Activated T-helper 1 cell treated with anti-CD3 and anti-CD28 coated beads, Interleukin-12 subunit alpha, Interleukin-12 subunit beta, Interleukin-2, Interleukin-4 antibody, amounts not matched to agents 30 ng/mL and 10 ng/mL and 1 ng/mL, durations not matched to agents 14 hours and 24 hours and 36 hours (primary cell): ENCODE measurements at places on chromosomes 7 and 10. TPM values are rescaled to one million over a fixed set of nuclear protein-coding genes. Genes with fewer than 3 reads are reported as not detected.
A peak's percentile ranks its signal among the peaks of the same experiment; 100 is the strongest.

- DNase-seq = no peak
- H3K4me3 ChIP-seq = peak overlapping the region; percentile 88
- H3K27me3 ChIP-seq = no peaks in the 10 kb centered on the region
- peaks cover 25% of the 10 kb centered on the region for H3K4me1 ChIP-seq
Observed at GRCh38 chr10:31030800-31031199, 865 bp downstream of the ZNF438 start.

- no peaks in the 10 kb centered on the region for H3K27me3 ChIP-seq
- DNase-seq = no peak
- peak overlapping the region; percentile 93 for H3K27ac ChIP-seq
- H3K36me3 ChIP-seq = peaks cover 2% of the 10 kb centered on the region
- H3K4me3 ChIP-seq = peak overlapping the region; percentile 71
Observed at GRCh38 chr10:35356725-35357092, 20.4 kb downstream of the CCNY start.

- no peak overlapping the region for H3K27ac ChIP-seq
- no peaks in the 10 kb centered on the region for H3K27me3 ChIP-seq
- peaks cover 5% of the 10 kb centered on the region for H3K4me1 ChIP-seq
- no peak for DNase-seq
Observed at GRCh38 chr7:22111661-22112060, 166.0 kb upstream of the CDCA7L start.

DNA sequence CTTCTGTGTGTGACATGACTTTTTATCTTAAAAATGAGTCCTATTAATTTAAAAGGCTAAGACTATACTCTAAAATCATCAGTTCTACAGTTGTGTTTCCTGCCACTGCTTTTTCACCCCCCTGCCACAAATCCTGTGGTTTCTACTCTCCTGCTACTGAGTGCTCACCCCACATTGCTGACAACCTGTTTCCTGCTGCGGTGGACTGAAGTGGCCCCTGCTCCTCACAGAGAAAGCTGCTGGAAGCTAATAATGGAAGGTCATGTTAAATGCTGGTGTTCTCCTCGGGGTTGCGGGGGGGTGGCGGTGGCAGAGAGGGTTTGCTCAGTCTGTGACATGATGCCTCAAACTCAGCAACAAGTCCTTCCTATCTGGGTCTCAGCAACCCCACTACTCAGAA is 113.2 kb upstream of the INHBA start:
- peaks cover 4% of the 10 kb centered on the region for H3K36me3 ChIP-seq
- no peak overlapping the region for H3K4me3 ChIP-seq
- peaks cover 49% of the 10 kb centered on the region for H3K4me1 ChIP-seq
- H3K27ac ChIP-seq = peak overlapping the region; percentile 32

GRCh38 chr7:80216996-80217842 is 82.6 kb downstream of the GNAI1 start:
- no peak overlapping the region for H3K4me3 ChIP-seq
- H3K27me3 ChIP-seq = no peaks in the 10 kb centered on the region
- no peaks in the 10 kb centered on the region for H3K36me3 ChIP-seq
- H3K4me1 ChIP-seq = no peaks in the 10 kb centered on the region
- H3K27ac ChIP-seq = no peak overlapping the region
- DNase-seq = no peak

GRCh38 chr10:63755441-63755840 is 234.2 kb downstream of the REEP3 start:
- no peaks in the 10 kb centered on the region for H3K4me1 ChIP-seq
- H3K36me3 ChIP-seq = no peaks in the 10 kb centered on the region

Gene TAS2R41
- not detected in 2 replicates for total RNA-seq

DNA sequence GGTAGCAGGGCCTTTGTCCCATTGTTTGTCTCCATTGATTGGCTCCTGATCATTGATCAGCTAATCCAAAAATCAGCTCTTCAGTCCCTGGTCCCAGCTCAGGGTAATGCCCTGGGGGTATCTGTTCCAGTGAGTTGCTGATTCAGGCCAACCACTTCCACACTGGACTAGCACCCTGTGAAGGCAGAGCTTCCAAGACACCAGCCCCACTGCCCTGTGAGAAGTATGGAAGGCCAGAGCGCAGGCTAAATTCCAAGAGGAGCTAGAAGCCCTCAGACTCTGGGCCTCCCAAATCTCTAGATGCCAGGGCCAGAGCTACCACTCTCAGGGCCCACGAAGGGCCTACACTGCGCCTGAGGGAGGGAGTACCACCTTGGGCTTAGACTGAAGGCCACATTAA is 10.4 kb downstream of the TMEM72 start:
- no peak overlapping the region for H3K27ac ChIP-seq
- peaks cover 13% of the 10 kb centered on the region for H3K27me3 ChIP-seq
- no peaks in the 10 kb centered on the region for H3K36me3 ChIP-seq
- H3K4me3 ChIP-seq = no peak overlapping the region
- H3K4me1 ChIP-seq = no peaks in the 10 kb centered on the region
- DNase-seq = no peak

Gene C7orf57
- total RNA-seq = 0.10 and 0.31 TPM in 2 replicates
